Activated CD4-positive, alpha-beta T cell treated with anti-CD3 and anti-CD28 coated beads for 1 hour (primary cell): ENCODE measurements at places on chromosomes 2 and 18.

- no peak for DNase-seq
Observed at GRCh38 chr2:238774071-238774470, 73.8 kb upstream of the TWIST2 start.

DNA sequence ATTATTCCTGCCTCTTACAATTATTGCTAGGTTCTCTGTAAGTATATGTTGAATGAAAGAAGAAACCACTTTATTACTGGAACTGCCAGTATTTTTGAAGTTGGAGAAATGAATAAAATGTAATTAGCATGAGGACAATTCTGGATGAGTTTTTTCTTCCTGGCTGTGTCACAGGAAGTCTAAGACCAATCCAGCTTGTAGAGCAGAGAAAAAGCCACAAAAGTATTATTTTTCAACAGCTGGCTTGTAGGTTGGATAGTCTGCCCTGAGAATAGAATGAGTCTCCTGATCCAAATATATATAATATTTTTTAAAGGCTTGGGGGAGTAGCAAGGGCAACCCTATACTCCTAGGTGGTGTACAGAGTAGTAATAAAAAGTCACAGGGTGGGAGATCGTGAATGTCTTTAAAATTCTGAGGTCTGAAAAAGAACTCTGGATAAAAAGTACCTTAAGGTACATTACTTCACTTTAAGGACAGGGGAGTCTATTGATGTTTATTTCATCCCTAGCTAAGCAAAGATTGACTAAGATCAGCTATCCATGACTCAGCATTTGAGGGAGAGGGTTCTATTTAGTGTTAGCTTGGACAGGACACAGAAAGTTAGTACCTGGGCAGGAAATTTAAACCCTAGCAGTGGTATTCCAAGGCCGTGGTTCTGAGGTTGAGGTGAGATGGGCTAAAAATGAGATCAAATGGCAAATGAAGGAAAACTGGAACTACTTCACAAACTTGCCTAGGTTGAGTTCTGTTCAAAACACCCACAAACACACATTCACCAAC is 31.7 kb downstream of the SLC40A1 start:
- no peak for DNase-seq

- no peak for DNase-seq
Observed at GRCh38 chr18:76167845-76168621, 327.0 kb downstream of the ZNF516 start.

- DNase-seq: no peak
Observed at GRCh38 chr2:19872302-19872701, 29.5 kb downstream of the TTC32 start.

- no peak for DNase-seq
Observed at GRCh38 chr2:146129231-146129630, 1609.3 kb upstream of the ZEB2 start.
